Stomach (tissue), 19 donors: ENCODE measurements at places on chromosomes 11 and 22.

- no peak for DNase-seq
- H3K36me3 ChIP-seq: no peaks in the 10 kb centered on the region
- H3K4me1 ChIP-seq: peaks cover 12% of the 10 kb centered on the region
- no peak overlapping the region for H3K27ac ChIP-seq
- H3K4me3 ChIP-seq: no peak overlapping the region
Measured at GRCh38 chr11:33936725-33937604, 45.1 kb upstream of the LMO2 start.

DNA sequence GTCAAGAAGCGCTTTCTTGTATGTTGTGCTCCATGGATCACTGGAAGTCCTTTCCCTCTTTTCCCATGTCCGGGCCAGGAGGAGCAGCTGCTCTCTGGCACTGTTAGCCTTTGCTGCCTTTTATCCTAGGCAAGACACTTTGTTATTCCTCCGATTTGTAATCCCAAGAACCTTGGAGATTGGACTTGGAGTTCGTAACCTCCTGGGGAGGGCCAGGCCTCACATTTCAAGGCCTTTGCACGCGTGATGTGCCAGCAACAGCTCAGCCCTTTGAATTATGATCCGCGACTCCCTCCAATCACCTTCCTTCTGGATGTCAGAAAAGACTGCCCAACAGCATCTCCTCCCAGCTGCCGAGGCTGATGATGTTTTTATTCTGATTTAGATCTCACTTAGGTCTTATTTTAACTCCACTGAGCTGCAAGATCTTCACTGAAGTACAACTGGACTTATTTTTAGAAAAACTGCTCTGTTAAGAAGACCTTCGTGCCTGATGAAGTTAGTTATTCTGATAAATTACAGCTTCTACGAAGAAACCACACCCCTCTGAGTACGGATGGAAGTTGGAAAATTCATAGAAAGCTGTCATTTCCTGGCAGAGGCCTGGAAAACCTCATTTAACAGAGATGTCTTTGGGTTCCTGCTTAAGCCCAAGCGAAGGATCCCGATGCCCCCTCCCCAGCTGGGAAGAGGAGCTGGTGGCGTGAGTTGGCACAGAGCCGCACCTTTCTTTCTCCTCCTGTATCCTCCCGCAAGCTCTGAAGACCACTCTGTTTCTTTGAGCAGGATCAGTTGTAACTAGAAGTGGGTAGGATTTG is 62.4 kb downstream of the PARVB start:
- peak overlapping the region; percentile 43 for H3K27ac ChIP-seq
- peaks cover 3% of the 10 kb centered on the region for H3K36me3 ChIP-seq
- no peaks in the 10 kb centered on the region for H3K4me1 ChIP-seq

- H3K36me3 ChIP-seq: no peaks in the 10 kb centered on the region
- H3K27me3 ChIP-seq: no peaks in the 10 kb centered on the region
- no peaks in the 10 kb centered on the region for H3K4me1 ChIP-seq
- peak overlapping the region; percentile 71 for H3K27ac ChIP-seq
- peak; percentile 47 for DNase-seq
Measured at GRCh38 chr11:6200975-6201374, 2.0 kb downstream of the OR52W1 start.

GRCh38 chr11:71349627-71350026 is 97.2 kb upstream of the SHANK2 start:
- no peak for DNase-seq
- H3K36me3 ChIP-seq: no peaks in the 10 kb centered on the region
- H3K27ac ChIP-seq: no peak overlapping the region

GRCh38 chr11:60871378-60872061 is 4.2 kb downstream of the ZP1 start:
- H3K36me3 ChIP-seq: no peaks in the 10 kb centered on the region
- DNase-seq: no peak
- peak overlapping the region; percentile 65 for H3K27ac ChIP-seq
- H3K4me3 ChIP-seq: no peak overlapping the region
- H3K4me1 ChIP-seq: peaks cover 3% of the 10 kb centered on the region

DNA sequence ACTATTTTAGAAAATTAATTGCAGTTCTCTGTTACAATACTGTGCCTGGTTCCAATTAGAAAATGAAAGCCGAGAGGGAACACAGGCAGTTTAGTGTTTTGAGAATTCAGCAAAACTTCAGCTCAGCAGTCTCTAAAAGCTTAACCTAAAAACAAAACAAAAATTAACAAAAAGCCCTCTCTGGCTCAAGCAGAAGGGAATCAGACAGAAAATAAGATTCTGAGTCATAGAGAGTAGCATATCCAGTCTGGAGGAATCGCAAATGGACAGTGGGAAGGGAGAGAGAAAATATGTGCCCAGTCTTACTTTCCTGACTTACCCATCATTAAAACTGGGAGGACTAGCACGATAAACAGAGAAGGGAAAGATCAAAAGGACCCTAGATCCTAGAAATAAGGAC is 38.1 kb upstream of the CHRM4 start:
- no peaks in the 10 kb centered on the region for H3K27me3 ChIP-seq
- H3K4me3 ChIP-seq: no peak overlapping the region
- no peaks in the 10 kb centered on the region for H3K4me1 ChIP-seq
- H3K36me3 ChIP-seq: peaks cover 93% of the 10 kb centered on the region

GRCh38 chr11:127677660-127678425 is 677.3 kb upstream of the KIRREL3 start:
- no peak overlapping the region for H3K27ac ChIP-seq
- H3K4me3 ChIP-seq: no peak overlapping the region
- no peak for DNase-seq
- H3K27me3 ChIP-seq: no peaks in the 10 kb centered on the region
- H3K36me3 ChIP-seq: no peaks in the 10 kb centered on the region
- no peaks in the 10 kb centered on the region for H3K4me1 ChIP-seq

DNA sequence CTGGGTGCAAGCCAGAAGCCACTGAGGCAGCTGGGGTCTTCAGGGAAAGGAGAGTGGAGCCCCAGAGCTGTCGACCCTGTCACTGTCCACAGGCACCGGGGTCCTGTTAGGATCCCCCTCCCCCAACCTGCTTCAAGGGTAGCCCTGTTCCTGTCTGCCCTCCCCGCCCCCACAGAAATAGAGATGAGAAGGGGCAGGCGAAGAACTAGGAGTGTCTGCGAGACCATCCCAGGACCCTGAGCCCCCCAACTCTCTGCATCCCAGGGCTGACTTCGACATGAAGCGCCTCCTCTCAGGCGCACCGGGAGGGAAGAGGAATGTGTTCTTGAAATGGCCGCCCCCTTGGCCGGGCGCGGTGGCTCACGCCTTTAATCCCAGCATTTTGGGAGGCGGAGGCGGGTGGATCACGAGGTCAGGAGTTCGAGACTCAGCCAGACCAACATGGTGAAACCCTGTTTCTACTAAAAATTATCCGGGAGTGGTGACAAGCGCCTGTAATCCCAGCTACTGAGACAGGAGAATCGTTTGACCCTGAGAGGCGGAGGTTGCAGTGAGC is 607 bp upstream of the ZNF70 start:
- no peak for DNase-seq
- H3K4me3 ChIP-seq: peak overlapping the region; percentile 60
- H3K27ac ChIP-seq: peak overlapping the region; percentile 89
- no peaks in the 10 kb centered on the region for H3K36me3 ChIP-seq
- no peaks in the 10 kb centered on the region for H3K27me3 ChIP-seq

DNA sequence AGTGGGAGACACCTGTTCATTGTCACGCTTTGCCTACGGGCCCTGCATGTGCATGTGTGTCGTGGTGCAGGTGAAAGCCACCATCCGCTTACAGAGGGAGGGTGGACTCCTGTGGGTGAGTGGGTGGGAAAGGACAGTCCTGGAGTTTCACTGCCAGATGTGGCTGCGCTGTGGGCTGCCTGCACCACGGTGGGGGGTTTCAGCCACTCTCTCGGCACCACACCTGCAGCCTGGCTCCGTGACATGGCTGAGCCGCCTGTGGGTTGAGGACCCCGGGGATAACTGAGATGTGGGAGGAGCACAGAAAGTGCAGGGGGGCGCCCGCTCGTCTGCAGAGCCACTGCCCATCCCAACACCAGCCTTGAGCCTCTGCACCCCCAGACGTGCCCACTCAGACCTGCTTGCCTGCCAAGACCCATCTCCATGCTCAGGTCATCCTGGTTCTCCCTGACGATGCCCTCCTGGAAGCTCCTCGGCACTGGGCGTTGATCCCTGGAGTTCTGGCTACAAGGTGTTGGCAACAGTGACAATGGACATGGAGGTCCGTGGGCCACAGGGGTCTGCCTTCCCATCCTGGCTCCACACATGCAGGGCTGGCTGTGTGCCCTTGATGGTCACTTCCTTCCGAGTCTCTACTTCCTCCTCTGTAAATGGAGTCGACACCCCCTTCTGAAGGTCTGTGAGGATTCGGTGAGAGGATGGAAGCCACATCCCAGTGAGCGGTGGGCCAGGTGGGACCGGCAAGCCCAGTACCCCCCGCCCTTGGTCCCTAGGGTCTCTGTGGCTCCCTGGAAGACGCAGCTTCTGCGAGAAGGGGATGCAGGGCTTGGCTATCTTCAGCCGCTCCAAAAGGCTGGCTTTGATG is 1007.0 kb downstream of the BRD1 start:
- H3K36me3 ChIP-seq: no peaks in the 10 kb centered on the region
- peak; percentile 47 for DNase-seq
- no peaks in the 10 kb centered on the region for H3K4me1 ChIP-seq
- no peak overlapping the region for H3K4me3 ChIP-seq
- peaks cover 10% of the 10 kb centered on the region for H3K27me3 ChIP-seq
- no peak overlapping the region for H3K27ac ChIP-seq

- H3K27me3 ChIP-seq: no peaks in the 10 kb centered on the region
- H3K27ac ChIP-seq: peak overlapping the region; percentile 50
- no peaks in the 10 kb centered on the region for H3K36me3 ChIP-seq
- H3K4me3 ChIP-seq: no peak overlapping the region
- peak; percentile 86 for DNase-seq
Measured at GRCh38 chr11:59706518-59707285, 6.9 kb downstream of the OR10V1 start.

DNA sequence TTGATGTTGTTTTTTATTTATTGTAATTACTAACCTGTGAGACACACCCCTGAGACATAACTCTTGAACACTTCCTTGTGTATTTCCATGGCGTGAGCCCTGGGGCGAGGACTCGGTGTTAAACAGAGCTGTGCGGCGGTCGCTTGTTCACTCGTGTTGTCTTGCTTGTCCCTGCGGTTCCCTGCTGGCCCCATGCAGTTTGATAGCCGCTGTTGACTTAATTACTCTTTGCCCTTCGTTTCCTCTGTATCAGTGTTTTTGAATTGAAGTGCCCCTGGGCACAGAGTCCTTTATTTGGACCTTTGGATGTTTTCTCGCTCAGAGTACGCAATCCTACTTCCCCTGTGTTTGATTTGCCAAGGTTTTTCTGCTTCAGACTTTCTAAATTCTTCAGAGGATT is 52.7 kb downstream of the TBC1D22A start:
- H3K4me3 ChIP-seq: no peak overlapping the region
- peaks cover 12% of the 10 kb centered on the region for H3K4me1 ChIP-seq
- DNase-seq: peak; percentile 65
- H3K36me3 ChIP-seq: peaks cover 14% of the 10 kb centered on the region
- no peaks in the 10 kb centered on the region for H3K27me3 ChIP-seq

- H3K4me1 ChIP-seq: peaks cover 51% of the 10 kb centered on the region
- H3K27ac ChIP-seq: peak overlapping the region; percentile 97
- H3K4me3 ChIP-seq: peak overlapping the region; percentile 82
- no peaks in the 10 kb centered on the region for H3K36me3 ChIP-seq
- H3K27me3 ChIP-seq: no peaks in the 10 kb centered on the region
Measured at GRCh38 chr11:110430267-110431050, 711 bp downstream of the FDX1 start.

GRCh38 chr22:35539910-35540594 is 579 bp upstream of the RASD2 start:
- peak overlapping the region; percentile 63 for H3K27ac ChIP-seq
- DNase-seq: peak; percentile 80
- H3K36me3 ChIP-seq: no peaks in the 10 kb centered on the region

GRCh38 chr22:19178065-19178656 is 375 bp downstream of the SLC25A1 start:
- H3K4me1 ChIP-seq: peaks cover 56% of the 10 kb centered on the region
- H3K4me3 ChIP-seq: peak overlapping the region; percentile 93

DNA sequence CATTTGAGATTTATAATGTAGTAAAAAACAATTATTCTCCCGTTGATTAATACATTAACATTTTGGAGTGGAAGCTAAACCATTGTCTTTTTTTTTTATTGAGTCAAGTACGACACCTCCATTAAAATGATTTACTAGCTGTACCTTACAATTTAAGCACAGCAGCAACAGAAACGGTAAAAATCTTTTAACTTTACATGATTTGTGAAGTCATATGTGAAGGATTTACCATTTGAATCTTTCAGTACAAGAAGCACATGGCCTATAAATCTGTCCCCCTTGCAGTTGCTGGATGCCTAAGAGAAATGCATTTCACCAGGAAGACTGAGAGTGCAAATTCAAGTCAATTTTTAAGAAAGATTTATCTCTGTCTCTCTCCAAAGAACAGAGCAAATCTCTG is 324.6 kb downstream of the CADM1 start:
- H3K4me1 ChIP-seq: no peaks in the 10 kb centered on the region
- no peaks in the 10 kb centered on the region for H3K27me3 ChIP-seq
- no peak for DNase-seq
- H3K36me3 ChIP-seq: no peaks in the 10 kb centered on the region

GRCh38 chr22:29310863-29311339 is 4.5 kb downstream of the GAS2L1 start:
- H3K4me3 ChIP-seq: peak overlapping the region; percentile 31
- H3K4me1 ChIP-seq: peaks cover 93% of the 10 kb centered on the region
- H3K36me3 ChIP-seq: no peaks in the 10 kb centered on the region
- peaks cover 40% of the 10 kb centered on the region for H3K27me3 ChIP-seq
- peak overlapping the region; percentile 67 for H3K27ac ChIP-seq
